Articular chondrocyte of knee joint (primary cell): ENCODE measurements at places on chromosomes 5 and 9. TPM values are rescaled to one million over a fixed set of nuclear protein-coding genes. Genes with fewer than 3 reads are reported as not detected.

Gene PFN3
- not detected in 2 replicates for total RNA-seq

Gene IFNA13
- total RNA-seq: 0.11 TPM in 1 of 2 replicates, not detected in the other

Gene LPAR1
- total RNA-seq: 212 and 263 TPM in 2 replicates

Gene UBE2D2
- 57.4 and 58.8 TPM in 2 replicates for total RNA-seq

Gene RANBP3L
- 0.76 and 0.78 TPM in 2 replicates for total RNA-seq

Gene WNK2
- 0.11 and 0.13 TPM in 2 replicates for total RNA-seq

Gene PCDHA5
- total RNA-seq: under 0.01 and 0.13 TPM in 2 replicates
